Hepatocyte (in vitro differentiated cells): ENCODE measurements at places on chromosomes 1 and 21. TPM values are rescaled to one million over a fixed set of nuclear protein-coding genes. Genes with fewer than 3 reads are reported as not detected.

DNA sequence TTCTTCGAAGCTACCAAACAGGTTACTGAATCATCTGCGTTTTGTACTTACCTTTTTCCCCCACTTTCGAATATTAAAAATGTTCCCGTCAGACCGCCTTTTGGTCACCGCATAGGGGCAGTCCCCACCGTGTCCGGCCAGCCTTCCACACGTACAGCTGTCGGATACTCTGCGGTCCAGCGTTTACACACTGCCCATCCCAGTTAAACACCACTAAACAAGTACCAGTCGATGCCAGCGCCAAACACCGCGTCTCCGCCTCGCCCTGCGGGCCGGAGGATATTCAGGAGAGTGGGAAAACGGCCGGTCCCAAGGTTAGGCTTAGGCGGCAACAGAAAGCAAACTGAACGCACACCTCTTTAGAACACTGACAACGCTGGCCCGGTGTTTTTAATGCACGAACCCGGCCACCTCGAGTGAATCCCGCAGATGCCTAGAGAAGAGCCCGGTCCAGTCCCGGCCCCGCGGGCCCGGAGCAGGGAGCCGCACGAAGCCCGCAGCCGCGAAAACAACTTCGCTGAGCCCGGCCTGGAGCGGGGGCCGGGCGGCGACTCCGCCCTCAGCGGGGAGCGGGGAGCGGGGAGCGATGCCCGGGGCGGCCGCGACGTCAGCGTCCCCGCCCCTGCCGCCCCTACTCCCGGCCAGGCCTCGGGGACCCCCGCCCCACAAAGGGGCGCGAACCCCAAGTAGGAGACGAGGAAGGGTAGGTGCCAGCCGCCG lies 730 bp upstream of the PHF13 start:
- peak; percentile 82 for DNase-seq

DNA sequence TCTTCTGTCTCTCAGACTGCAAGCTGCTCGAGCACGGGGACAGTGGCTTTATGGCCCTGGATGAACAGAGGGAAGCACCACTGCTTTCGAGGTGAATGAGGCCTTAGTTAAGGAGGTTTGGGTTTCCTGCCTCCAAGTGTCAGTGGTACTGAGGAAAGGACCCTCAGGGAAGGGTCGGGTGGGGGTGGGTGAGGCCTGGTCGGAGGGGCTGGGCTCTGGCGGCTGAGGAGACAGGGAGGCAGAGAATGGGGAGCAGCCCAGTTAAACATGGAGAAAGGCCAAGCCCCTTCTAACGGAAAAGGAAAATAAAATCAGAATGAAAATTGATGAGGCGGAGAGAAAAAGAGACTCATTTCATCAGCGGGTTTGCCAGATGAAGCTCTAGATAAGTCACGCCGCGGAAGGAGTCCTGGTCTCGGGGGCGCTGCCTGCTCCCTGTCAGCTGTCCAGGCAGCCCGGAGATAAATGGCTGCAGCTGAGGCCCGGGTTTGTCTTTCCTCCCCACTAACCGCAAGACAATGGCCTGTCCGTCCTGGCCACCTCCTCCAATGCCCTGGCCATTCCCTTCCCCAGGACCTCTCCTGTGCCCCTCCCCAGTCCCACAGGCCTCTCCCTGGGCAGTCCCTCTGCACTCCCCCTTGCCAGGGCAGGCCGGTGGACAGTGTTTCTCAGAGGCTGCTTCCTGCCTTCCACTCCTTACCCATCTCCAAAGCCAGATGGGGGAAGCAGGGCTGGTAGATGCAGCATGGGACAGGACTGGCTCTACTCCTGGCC lies 55.2 kb downstream of the LRRN2 start:
- no peak for DNase-seq

GRCh38 chr21:33265664-33266049 lies 510 bp upstream of the IL10RB start:
- DNase-seq, result peak; percentile 56

Gene SELE
- total RNA-seq, result 0.03 and 0.12 TPM in 2 replicates

Gene INSRR
- total RNA-seq, result not detected in 2 replicates

Gene PYHIN1
- not detected in 2 replicates for total RNA-seq

Gene FCMR
- total RNA-seq, result 0.97 and 2.6 TPM in 2 replicates

Gene TGFB2
- total RNA-seq, result 15.0 and 17.1 TPM in 2 replicates
